ENCODE measurements at places on chromosomes 1 and 21.

DNA sequence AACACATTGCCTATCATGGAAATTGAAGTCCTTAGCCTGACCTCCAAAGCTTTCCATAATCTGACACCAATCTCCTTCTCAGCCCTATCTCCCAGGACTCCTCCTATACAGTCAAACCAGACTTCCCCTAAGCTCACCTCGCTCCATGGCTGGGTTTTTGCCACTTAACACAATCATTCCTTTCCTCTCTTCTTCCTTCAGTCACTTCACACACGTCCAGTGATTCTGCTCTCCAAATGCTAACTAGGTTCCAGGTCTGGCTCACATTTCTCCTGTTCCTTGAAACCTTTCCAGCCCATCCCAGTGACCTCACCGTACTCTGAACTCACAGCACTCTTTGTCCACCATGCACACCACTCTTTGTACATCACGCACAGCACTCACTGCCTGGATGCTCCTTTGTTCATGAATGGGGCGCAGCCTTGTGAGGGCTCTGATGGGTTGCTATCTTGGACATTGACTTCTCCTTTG is 98.4 kb downstream of the GLUL start:
- DNase-seq = no peak

GRCh38 chr1:203475012-203475981 is at the start of gene PRELP:
Gene PRELP (plus strand): TSS chr1:203475806. CDS start chr1:203483185, 7,379 bp downstream.
- DNase-seq = peak; percentile 70

DNA sequence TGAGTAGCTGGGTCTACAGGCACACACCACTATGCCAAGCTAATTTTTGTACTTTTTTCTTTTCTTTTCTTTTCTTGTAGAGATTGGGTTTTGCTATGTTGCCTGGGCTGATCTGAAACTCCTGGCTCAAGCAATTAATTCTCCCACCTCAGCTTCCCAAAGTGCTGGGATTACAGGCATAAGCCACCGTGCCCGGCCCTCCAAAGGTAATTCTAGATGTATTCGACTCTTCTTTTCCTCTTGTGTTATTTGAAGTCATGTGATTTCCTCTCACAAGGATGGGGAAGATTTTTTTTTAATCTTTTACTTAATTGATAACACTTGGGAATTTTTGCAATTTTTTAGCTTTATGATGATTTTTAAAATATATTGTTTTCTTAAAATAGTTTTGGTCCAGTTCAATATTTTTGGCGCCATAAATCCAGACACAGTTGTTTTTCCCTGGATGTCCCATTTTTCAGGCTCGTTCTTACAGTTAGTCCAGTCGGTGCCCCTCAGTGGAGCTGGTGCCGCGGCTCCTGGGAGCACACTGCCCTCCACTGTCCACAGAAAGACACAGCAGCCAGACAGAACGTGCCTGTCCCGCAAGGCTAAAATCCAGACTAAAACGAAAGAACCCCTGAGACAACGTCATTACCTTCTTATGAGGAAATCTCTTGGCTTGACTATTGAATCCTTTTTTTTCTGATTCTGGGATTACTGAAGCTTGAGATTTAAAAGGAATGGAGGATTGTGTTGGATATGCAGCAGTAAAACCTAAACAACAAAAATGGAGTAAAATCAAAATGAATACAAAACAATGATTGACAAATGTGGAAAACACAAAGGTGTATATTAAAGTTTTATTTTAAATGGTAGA is 22.4 kb downstream of the STPG1 start:
- DNase-seq = peak; percentile 86

DNA sequence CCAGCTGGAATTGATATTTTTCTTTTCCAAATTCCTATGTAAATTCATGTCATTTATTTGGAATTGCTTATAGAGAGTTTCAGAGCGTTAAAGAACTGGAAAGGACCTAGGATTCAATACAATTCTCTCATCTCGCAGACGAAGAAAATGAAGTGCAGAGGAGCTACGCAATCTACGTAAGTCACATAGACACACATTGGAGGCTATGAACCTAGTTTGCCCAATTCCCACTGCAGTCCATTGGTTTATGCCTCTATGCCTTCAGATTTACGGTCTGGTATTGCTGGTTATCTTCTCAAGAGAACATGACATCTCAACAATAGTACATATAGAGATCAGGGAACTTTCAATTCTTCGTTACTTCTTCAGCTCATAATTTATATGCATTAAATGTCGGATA is 971 bp upstream of the RNF2 start:
- no peak for DNase-seq

DNA sequence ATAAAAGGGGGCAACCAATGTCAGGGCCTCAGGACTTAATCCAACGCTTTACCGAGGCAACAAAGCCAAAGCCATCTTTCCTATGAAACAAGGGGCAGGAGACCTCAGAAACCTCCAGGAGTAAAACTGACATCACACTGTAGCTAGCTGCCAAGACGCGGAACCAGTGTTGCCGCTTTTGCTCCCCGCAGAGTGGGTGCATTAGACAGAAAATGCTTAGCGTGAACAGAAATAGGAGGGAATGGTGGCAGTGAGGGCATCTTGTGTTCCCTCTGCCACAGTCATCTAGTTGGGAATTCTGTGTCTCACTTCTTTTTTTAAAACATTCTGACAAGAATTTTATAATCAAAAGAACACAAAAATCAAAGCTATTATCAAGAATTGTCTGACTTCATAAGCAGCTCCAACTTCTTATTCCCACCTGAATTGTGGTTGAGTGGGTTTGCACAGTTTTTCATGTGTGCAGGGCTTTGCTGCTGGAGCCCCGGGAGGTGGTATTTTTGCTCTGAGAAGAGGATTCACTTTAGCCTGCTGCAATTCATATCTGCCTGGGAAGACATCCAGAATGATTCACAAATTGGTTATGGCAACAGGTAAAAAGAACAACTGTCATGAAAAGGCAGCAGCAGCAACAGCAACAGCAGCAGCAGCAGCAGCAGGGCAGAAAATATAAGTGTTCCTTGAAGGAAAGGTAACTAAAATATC is 82.2 kb upstream of the DIRAS3 start:
- DNase-seq = no peak

DNA sequence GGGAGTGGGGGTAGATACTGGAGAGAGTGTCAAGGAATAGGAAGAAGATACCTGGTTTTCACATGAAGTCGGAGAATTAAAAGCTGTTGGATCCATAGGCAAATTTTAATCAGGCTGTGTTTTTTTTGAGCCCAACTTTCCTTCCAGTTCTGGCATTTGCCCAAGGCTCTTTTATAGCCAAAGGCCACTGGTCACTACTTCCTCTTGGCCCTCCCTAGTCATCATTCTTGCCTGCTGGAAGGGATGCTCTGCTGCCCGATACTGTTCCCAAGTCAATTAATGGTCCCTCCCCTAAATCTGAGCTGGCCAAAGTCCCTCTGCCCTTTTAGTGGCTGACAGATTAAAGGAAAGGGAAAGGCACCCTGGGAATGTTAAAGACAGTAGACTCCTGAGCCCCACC is 102.8 kb upstream of the ZNF648 start:
- no peak for DNase-seq

- no peak for DNase-seq
Measured at GRCh38 chr1:205613854-205614412, 17.9 kb downstream of the ELK4 start.

- no peak for DNase-seq
Measured at GRCh38 chr1:169044296-169044695, 62.2 kb upstream of the ATP1B1 start.

Data from testis (tissue), 5 donors.